ENCODE measurements at places on chromosomes 3 and 15. TPM values are rescaled to one million over a fixed set of nuclear protein-coding genes. Genes with fewer than 3 reads are reported as not detected.

SLC12A1 gene
- not detected for polyA plus RNA-seq

SEC22A gene
- polyA plus RNA-seq, result 13.9 TPM

DNA sequence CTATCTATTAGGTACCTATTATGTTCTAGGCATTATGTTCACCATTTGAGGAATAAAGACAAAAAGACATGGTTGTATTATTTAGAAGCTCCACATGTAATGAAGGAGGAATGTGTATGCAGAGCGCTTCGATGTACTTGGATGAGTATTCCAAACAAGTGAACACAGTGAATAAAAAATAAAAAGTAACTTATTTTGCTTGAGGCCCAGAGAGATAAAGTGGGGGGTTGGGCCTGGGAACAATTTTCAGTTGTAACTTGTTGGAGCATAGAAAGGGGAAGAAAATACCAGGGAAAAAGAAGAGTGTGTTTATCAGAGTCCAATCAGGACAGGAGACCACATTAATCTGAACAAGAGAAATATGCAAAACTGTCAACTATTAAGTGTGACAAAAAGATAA lies 445.7 kb upstream of the BCHE start:
- no peak overlapping the region for H3K27ac ChIP-seq
- no peaks in the 10 kb centered on the region for H3K36me3 ChIP-seq
- H3K4me3 ChIP-seq, result no peak overlapping the region

- peak within 1 kb of the TSS; percentile 95 for H3K27ac ChIP-seq
- H3K4me3 ChIP-seq, result peak within 1 kb of the TSS; percentile 58
- no peaks in the 10 kb centered on the region for H3K36me3 ChIP-seq
- H3K4me1 ChIP-seq, result peaks cover 14% of the 10 kb centered on the region
These were observed at the start of gene ZNF660 for GRCh38 chr3:44584646-44585501. TSS of gene ZNF660 (plus strand) at chr3:44584964. CDS start at chr3:44594194, 9,230 bp downstream.

- no peak for DNase-seq
- no peaks in the 10 kb centered on the region for H3K4me1 ChIP-seq
- H3K4me3 ChIP-seq, result no peak overlapping the region
- no peaks in the 10 kb centered on the region for H3K36me3 ChIP-seq
- no peaks in the 10 kb centered on the region for H3K27me3 ChIP-seq
- no peak overlapping the region for H3K27ac ChIP-seq
These were observed 16.3 kb upstream of the MUC20 start for GRCh38 chr3:195704433-195704999.

- H3K36me3 ChIP-seq, result no peaks in the 10 kb centered on the region
- DNase-seq, result no peak
- no peak overlapping the region for H3K4me3 ChIP-seq
- no peaks in the 10 kb centered on the region for H3K27me3 ChIP-seq
These were observed 208.0 kb downstream of the MECOM start for GRCh38 chr3:169455472-169455871.

DNA sequence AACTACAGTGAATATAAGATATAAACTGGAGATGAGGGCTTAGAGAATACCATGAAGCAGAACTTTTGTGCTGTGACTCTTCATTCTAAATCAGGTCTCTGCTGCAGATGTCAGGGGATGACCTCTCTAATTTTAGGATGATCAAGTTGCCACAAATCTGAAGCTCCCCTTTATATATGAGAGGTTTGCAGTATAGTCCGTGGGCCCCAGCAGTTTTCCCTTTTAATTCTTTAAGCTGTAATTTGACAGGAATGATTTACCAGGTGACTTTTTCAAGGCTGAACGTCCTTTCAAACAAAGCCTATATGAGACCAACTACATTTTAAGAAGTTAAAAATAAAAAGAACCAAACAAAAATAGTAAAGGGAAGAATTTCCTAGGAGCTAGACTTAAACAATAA lies 4.9 kb upstream of the PLOD2 start:
- peak overlapping the region; percentile 78 for H3K27ac ChIP-seq
- H3K4me3 ChIP-seq, result no peak overlapping the region
- H3K4me1 ChIP-seq, result peaks cover 33% of the 10 kb centered on the region
- H3K27me3 ChIP-seq, result no peaks in the 10 kb centered on the region

DNA sequence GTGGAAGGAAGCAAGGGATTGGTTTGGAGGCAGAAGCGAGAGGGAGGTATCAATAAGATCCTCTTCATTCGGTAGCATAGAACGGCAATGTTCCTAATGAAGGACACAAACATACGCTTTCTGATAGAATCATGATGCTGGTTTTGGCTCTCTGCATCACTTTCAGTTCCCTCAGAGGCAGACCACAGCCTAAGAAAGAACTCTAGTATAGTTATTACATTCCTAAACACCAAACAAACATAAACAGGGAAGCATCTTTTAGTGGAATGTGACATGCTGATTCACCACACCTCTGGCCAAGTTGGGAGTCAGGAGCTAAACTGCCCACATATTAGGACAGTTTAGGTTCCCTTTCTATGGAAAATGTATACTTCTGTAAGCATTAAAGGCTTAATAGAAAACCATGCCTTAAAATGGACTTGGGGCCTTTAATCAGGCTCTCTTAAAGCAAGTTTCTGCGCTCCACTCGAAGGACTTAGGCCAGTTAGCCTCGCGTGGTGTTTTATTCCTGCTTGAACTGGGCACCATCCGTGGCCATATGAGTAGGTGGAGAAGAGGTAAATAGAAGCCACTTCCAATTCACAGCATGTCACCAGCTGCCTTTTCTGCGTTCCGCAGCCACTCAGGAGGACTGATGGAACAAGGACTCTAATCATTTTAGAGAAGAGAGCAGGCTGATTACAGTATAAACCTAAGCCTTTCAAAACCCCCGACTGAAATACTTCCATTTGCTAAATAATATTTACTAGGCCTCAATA lies 53.7 kb downstream of the CD47 start:
- DNase-seq, result no peak
- H3K27ac ChIP-seq, result peak overlapping the region; percentile 12
- H3K4me1 ChIP-seq, result peaks cover 10% of the 10 kb centered on the region
- H3K27me3 ChIP-seq, result no peaks in the 10 kb centered on the region
- H3K4me3 ChIP-seq, result no peak overlapping the region
- H3K36me3 ChIP-seq, result no peaks in the 10 kb centered on the region

DNA sequence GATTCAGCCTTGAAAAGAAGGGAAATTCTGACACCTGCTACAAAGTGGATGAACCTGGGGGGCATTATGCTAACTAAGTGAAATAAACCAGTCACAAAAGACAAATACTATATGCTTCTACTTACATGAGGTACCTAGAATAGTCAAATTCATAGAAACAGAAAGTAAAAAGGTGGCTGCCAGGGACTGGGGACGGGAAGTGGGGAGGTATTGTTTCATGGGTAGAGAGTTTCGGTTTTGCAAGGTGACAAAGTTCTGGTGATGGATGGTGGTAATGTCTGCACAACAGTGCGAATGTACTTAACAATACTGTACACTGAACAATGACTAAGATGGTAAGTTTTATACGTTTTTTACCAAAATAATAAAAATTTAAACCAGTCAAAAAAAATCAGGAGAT lies 4.8 kb downstream of the IDH2 start:
- no peaks in the 10 kb centered on the region for H3K36me3 ChIP-seq
- no peak overlapping the region for H3K4me3 ChIP-seq
- H3K4me1 ChIP-seq, result peaks cover 44% of the 10 kb centered on the region

- H3K27me3 ChIP-seq, result no peaks in the 10 kb centered on the region
- H3K27ac ChIP-seq, result no peak overlapping the region
- no peaks in the 10 kb centered on the region for H3K36me3 ChIP-seq
- H3K4me3 ChIP-seq, result no peak overlapping the region
- DNase-seq, result peak; percentile 46
These were observed 28.1 kb downstream of the CPNE4 start for GRCh38 chr3:132006605-132007204.

All from hepatocyte (in vitro differentiated cells).